Activated CD4-positive, alpha-beta T cell treated with anti-CD3 and anti-CD28 coated beads, Interleukin-2, amount 50 U/mL, for 16 hours (primary cell): ENCODE measurements at places on chromosomes 7 and 10.
A peak's percentile ranks its signal among the peaks of the same experiment; 100 is the strongest.

- DNase-seq = no peak
Observed at GRCh38 chr7:80385508-80385907, 126.4 kb downstream of the GNAT3 start.

- peak; percentile 66 for DNase-seq
Observed at GRCh38 chr10:101694674-101695403, at the start of gene FBXW4. FBXW4 (minus strand) TSS chr10:101695170; CDS start chr10:101695105, 65 bp downstream.

- no peak for DNase-seq
Observed at GRCh38 chr7:7783001-7783400, 64.6 kb upstream of the RPA3 start.

GRCh38 chr10:23826421-23826820 is 382.5 kb upstream of the KIAA1217 start:
- peak; percentile 2 for DNase-seq
